Left hindlimb (tissue), 1 donor: ENCODE measurements at places on chromosomes 2 and 18.

DNA sequence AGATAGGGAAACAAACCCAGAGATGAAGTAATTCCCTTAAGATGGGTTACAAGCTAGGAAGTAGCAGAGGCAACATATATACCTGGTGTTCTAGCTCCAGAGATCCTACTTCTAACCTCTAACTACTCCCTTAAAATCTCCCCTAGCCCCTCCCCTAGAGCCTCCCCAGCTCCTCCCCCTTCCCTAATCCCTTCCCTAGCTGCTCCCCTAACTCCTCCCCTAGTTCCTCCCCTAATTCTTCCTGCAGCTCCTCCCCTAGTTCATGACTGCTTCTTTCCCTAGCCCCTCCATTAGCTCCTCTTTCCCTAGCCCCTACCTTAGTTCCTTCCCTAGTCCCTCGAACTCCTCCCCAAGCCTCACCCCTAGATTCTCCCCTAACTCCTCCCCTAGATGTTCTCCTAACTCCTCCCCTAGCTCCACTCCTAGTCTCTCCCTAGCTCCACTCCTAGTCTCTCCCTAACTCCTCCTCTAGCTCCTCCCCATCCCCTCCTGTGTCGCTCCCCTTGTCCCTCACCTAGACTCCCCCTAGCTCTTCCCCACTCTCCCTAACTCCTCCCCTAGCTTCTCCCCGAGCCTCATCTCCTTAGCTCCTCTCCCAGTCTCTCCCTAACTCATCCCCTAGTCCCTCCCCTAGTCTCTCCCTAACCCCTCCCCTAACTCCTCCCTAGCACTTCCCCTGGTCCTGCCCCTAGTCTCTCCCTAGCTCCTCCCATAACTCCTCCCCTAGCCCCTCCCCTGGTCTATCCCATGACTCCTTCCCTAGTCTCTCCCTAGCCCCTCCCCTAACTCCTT lies 108.9 kb downstream of the CD226 start:
- DNase-seq, result no peak

DNA sequence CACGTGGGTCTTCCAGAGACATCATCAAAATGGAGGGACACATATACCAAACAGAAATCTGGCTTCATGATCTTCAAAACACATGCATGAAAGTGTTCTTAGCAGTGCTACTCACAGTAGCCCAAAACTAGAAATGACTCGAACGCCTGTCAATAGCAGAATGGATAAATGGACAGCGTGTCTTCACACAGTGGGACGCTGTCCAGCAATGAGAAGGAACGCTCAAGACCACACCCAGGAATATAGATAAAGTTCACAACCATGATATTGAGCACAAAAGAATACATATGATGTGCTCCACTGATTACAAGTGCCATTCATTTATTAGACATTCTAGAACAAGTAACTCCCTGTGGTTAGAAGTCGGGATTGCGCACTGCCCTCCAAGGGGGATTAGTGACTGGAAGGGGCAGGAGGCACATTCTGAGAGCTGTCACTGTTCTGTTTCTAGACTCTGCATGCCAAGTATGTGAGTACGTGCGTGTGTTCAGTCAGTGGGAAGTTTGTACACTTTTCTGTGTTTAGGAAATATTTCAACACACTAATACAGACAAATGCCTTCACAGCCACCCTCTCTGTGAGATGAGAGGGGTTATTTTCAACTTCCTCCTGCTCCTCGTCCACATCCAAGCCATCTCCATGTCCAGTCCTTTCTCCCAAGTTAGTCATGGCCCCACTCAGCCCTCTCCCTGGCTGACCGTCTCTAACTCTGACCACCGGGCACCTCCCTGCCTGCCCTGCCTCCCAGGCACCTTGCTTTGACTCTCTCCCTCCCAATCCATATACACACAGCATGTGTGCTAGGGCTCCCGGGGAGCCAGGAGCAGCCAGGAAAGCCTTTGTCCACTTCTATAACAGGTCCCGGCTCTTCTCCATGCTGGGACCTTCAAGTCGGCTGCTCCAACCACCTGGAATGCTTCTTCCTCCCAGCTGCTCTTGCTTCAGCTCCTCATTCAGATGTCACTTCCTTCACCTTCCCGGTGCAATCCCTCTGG lies 26.9 kb upstream of the TNS1 start:
- no peak for DNase-seq

DNA sequence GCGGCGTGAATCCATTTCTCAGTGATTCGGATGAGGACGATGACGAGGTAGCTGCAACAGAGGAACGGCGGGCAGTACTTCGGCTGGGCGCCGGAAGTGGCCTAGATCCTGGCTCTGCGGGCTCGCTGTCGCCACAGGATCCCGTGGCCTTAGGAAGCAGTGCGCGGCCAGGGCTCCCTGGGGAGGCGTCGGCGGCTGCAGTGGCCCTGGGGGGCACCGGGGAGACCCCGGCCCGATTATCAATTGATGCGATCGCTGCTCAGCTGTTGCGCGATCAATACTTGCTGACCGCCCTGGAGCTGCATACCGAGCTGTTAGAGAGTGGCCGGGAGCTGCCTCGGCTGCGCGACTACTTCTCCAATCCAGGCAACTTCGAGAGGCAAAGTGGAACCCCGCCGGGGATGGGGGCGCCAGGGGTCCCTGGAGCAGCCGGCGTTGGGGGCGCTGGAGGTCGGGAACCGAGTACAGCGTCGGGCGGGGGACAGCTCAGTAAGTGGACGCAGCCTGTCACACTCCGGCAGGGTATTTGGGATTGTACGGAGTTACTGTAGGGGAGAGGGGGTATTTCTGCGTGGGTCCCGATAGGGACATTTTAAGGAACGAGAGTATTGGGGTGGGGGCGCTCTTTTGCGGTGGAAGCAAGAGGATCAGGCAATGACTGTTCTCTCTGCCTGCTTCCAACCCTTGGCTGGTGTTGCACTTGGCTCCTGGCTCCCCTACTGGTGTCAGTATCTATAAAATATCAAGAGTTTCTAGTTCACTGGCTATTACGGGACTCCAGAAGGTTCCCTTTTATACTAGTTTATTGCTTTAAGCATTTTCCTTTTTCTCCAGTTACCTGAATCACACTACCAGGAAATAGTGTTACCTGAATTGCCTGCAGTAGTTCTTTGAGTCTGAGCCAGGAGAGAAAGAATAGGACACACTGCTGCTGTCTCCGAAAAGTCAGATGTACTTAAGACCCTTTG lies 772 bp downstream of the RELCH start:
- DNase-seq, result no peak

- no peak for DNase-seq
These were observed 35.1 kb downstream of the SANBR start for GRCh38 chr2:61100801-61101200.

GRCh38 chr2:175964195-175964594 lies 37.9 kb downstream of the LNPK start:
- no peak for DNase-seq

DNA sequence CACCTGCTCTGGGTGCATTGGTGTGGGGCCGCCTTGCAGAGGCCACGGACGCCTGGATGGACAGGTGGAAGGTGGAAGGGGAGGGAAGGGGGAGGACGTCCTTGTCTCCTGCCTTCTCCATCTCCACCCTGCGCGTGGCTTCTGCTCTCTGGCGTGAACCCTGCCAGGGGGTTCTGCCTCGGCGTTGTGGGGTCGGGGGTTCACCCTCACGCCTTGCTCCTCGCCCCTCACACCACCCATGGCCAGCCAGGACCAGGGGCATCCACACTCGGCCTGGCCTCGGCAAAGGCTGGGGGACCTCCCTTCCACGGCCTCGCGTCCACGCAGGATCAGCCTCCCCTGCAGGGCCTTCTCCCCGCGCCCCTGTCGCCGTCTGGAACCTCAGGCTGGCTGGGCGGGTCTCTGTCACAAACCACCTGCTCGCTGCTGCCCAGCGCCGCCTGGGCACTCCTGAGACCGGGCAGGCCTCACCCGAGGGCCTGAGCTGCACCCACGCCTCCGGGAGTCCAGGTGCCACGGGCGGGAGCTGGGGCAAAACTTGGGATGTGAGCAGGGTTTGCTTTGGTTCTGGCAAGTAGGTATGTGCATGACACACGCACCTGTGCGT lies 655.9 kb downstream of the GALR1 start:
- no peak for DNase-seq

GRCh38 chr2:217601601-217602000 lies 401.2 kb downstream of the TNS1 start:
- no peak for DNase-seq

DNA sequence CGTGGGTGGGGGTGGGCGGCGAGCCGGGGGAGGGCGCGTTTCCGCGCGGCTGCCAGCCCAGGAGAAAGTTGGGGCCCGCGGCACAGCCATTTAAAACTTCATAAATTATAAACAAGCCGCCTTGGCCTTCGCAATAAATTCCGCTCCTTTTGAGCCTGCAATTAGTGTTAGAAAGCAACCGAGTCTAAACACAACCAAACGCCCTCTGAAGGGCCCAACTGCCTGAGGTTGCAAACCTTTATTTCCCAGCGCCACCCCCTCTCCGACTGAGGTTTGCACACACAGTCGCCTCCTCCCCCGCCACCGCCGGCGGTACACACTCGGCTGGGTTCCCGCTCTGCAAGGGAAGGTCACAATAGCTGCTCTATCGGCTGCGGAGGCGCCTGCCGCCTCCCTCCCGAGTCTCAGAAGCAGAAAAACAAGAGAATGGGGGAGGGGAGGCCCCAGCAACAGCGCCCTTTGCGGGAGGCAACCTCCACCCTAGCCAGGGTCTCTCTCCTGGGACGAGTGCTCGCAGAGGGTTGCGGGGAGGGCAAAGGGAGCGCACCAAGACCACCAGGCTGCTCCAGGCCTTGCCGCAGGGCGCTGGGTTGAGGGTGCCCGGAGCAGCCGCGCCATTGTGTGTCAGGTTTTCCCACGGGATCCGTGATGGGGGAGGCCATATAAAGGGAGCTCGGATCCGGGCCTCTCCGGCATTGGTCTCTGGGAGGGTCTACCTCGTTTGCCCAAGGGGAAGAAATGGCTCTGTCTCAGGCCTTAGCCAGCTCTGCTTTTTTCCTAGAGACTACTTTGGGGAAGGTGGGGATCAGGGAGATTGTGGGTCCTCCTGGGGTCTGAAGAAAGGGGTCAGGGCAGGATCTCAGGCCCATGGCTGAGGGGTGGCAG lies 13.4 kb upstream of the HOXD1 start:
- DNase-seq, result peak; percentile 57

DNA sequence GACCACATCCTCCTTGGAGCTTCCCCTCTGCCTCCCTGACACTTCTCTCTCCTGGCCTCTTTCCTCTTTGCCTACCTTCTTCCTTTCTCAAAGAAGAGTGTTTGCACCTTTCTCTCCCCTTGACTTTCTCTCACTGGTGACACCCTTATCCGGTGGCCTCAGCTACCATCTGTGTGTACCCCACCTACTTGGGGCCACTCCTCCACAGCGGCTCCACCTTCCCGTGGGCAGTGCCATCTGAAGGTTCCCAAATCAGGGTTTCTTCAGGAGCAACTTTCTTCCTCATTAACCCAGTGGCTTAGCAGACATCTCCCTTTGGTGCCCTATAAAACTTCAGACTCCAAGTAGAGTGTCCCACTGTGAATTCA lies 5.3 kb upstream of the NCL start:
- no peak for DNase-seq

- peak; percentile 41 for DNase-seq
These were observed 36.3 kb upstream of the ITM2C start for GRCh38 chr2:230828272-230828961.

DNA sequence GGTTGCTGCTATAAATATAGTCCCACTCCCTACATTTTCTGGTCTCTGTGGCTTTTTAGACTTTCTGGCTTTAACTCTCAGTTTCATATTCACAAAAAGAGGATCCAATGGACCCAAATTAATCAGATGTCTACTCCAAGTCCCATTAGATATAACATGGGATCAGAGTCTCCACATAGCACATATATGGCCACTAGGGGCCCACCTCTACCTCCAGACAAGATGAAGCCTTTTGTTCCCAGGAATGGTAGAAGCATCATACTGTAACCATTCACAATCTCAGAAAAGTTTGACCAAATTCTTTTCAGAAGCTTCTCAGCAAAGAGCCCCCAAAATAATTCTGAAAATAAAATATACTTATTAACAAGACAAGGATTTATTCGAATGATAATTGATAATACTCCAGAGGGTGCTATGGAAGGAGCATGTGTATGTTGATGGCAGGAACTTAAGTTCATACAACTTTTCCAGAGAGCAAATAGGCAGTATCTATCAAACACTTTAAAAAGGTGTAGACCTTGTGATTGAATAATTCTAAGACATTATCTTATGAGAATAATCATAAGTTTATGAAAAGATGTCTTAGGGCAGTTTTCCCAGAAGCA lies 382.3 kb upstream of the CRIM1 start:
- DNase-seq, result no peak

DNA sequence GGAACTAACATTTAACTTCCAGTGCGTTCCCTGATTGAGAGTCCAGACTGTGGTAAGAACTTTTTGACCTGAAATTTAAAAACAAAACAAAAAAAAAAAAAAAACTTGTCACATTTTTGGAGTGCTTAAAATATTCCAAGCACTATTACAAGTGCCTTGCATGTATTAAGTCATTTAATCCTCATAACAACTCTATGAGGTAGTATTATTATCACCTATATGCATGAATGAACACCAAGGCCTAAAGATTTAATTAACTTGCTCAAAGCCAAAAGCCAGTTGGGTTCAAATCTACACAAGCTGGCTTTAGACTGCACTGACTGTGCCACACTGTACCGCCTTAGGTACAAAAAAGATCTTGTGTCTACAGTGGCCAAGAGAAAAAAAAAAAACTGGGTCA lies 35.2 kb downstream of the METTL4 start:
- DNase-seq, result no peak

DNA sequence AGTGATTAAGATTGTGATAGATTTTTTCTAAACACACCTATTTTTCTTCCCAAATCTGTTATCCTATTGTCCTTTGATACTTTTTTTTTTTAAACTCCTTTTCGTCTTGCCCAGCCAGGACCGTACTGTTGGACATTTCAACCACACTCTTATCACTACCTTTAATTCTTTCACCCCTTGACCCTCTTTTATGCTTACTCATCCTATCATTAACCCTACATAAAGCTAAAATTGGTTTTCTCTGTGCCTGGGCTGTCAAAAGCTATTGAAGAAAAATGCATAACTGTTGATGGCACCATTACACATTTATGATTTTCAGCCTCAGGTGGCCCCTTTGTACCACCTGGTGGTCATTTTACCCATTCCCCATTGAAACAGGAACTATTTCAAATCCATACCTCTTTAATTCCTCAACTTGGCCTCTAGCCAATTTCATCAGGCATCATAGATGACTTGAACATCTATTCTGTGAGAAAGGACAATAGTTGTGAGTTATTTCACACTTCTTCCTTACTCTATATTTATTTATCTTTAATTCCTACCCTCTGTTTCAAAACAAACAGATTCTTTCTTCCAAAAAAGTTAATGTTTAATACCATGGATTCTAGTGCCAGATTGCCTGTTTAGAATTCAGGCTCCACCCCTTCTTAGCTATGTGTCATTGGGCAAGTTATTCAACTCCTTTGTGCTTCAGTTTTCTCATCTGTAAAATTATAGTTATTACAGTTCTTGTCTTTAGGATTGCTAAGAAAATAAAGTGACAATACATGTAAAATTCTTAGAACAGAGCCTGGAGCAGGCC lies 258.6 kb downstream of the CAMKMT start:
- no peak for DNase-seq
